ENCODE measurements at places on chromosomes 1 and 21.

DNA sequence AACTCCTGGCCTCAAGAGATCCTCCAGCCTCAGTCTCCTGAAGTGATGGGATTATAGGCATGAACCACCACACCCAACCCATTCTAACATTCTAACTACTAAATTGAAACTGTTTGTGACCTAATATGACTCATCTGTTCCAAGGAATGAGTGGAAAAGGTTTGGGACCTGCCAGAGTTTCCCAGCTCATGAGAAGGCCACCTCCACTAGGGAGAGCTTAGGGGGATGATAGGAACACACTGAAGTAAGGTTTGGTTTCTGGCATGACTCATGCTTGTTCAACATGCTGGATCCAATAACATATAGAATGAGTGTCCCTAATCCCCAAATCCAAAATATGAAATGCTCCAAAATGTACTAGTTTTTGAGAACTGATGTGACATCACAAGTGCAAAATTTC, 18.9 kb upstream of the SCAF4 start:
- no peak for DNase-seq

DNA sequence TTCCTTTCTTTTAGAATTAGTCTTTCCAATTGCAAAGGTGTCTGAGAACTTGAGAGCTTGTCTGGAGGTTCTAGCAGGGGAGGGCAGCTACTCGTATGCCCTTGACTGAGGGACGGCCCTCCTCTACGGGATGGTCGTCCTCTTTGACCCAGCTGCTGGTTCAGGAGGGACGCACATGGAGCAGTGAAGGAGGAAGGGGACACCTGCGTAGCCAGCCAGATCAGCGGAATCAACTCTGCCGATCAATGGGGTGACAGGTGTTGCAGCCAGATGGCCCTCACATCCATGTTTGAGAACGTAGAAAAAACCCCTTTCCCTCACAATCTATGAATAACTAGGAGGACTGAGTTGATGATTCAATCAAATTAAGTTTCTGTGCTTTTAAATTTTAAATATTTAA, 15.7 kb upstream of the A3GALT2 start:
- DNase-seq, result no peak

GRCh38 chr1:62457955-62458354, 21.1 kb downstream of the USP1 start:
- DNase-seq, result no peak

DNA sequence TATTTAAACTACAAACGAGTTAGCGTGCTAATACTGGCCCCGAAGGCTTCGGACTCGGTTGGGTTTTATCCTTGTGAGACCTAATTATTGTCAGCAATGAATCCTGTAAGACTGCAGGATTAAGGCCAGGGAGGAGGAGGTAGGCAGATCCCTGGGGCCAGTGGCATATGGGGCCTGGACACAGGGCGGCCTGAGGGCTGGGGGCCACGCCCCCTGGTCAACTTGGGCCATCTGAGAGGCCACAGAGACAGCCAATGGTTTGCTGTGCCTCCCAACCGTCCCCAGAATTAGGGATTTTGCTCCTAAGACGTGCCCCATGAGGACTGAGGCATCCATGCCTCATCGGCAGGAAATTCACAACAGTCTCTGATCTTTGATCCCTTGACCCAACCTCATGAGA, 31.1 kb upstream of the DISP3 start:
- DNase-seq, result no peak

DNA sequence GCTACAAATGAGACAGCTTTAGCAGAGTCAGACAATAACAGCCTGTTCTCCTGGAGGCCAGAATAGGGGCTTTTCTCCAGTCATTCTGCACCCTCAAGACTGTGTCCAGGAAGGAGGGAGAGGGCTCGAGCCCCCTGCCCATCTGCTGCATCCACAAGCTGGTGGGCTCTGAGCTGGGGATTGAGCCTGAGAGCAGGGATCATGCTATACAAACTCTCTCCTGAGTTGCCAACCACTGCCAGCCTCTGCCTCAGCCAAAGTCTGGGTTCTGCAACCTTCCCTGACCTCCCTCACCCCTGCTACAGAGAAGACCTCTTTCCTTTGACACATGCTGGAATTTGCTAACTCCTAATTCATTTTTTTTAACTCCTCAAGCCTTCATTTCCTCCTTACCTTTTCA, 14.8 kb upstream of the PPM1J start:
- DNase-seq, result no peak

GRCh38 chr1:151314137-151314875, 12.9 kb downstream of the PI4KB start:
- no peak for DNase-seq

- no peak for DNase-seq
Observed at GRCh38 chr1:209030454-209031167, 552.9 kb upstream of the CAMK1G start.

GRCh38 chr1:177589166-177589565, 380.7 kb downstream of the SEC16B start:
- no peak for DNase-seq
